ENCODE measurements at places on chromosomes 6 and 20.

DNA sequence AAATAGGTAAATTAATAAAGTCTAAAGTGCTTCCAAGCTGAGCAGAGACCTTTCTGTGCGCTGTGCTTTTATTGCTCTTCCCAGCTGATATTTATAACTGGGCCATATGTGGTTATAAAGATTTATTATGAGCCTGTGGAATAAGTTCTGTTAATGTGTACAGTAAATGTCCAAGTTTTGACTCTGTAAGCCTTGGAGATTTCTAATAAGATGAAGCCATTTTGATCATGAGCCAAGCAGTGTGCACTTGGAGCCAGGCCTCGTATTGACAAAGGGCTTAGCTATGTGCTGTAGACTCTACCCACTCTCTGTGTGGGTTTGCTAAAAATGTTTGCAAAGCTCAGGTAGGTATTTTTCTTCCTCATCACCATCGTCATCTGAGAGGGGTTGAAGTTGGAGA, 361.1 kb downstream of the FOXA2 start:
- no peak for DNase-seq

GRCh38 chr20:602111-602970, 7.8 kb downstream of the TCF15 start:
- no peak for DNase-seq

- no peak for DNase-seq
These were observed 1.4 kb downstream of the GFOD1 start for GRCh38 chr6:13485923-13486562.

DNA sequence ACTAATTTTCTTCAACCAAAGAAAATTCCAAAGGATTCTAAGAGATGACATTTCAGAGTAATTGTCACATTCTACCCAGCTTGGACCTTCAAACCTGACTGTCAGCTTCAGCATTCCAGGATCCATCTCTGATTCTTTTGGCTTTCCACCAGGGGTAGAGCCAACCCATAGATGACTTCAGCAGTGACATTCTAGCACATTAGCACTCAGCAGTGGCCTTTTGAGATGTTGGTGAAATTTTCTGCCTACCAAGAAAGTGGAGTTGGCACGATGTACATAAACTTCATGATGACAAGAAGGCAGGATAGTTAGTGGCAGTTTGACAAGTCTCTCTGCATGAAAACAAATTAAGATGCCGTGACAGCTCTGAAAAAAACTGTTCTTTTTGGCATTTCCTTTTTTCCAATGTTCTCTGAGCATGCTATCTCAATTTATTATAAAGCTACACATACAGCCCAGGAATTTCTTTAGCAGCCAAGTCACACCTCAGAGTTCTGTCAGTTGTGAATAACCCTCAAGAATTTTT, 466.5 kb upstream of the RNF217 start:
- no peak for DNase-seq

GRCh38 chr20:40806929-40807820, 118.1 kb upstream of the MAFB start:
- no peak for DNase-seq

DNA sequence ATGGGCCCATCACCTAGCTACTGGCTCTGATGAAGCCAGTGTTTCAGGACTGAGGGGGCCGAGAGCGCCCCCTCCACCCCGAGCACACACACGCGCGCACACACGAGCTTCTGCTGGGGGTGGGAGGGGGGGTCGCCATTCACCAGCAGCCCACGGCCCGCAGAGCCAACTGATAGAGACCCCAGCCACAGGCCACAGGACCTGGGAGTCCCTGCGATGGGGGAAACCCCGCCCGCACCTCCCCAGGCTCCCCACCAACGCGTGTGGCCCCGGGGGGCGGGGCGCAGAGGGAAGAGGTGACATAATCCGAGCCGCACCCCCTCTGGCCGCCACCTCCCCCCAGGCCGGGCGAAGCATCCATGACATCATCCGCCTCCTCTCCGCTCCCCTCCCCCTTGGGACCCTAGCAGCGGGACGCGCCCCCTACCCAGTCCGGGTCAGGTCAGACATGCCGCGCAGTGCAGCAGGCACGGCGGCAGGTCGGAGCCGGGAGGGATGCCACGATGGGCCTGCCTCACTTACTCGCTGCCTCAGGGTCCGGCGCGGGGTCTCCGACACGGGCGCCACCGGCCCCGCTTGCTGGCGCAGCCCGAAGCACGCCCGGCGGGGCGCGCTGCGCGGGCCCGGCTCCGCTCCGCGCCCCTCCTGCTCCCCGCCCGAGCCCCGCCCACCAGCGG, at the start of gene LZTS3:
TSS of gene LZTS3 (minus strand) at position 617 of the 677 bp plus-strand sequence. CDS start 6,386 bp downstream, outside the sequence.
- DNase-seq: no peak

- no peak for DNase-seq
These were observed 81.3 kb upstream of the ARMC2 start for GRCh38 chr6:108766886-108767285.

GRCh38 chr20:36132802-36133211, 21.7 kb upstream of the EPB41L1 start:
- no peak for DNase-seq

DNA sequence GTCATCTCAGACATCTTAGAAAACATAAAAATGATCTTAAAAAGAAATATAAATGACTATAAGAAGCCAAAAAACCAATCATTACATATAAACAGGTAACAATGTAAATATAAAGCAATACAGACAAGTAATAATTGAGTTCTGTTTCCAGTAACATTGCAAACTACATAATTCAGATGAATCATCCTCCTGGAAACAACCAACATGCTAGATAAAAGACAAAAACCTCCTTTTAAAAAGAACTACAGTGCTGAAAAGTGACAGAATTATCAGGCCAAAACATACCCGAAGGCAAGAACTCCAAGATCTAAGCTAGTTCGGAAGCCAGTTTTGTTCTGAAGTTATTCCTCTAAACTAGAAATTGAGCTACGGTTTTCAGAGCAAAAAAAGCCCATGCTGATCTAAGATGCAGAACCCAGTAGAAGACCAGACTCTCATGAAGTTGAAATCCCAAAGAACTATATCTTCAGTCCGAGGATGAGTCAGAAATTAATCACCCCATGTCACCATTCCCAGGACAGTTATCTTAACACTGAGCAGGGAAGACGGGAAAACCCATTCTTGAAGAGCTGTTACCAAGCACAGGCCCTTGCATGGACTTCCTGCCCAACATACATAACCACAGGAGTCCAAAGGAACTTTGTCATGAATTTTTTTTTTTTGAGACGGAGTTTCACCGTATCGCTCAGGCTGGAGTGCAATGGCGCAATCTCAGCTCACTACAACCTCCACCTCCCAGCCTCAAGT, 9.8 kb downstream of the PGM3 start:
- no peak for DNase-seq

GRCh38 chr20:40278673-40279072, 410.4 kb downstream of the MAFB start:
- DNase-seq: no peak

GRCh38 chr20:33659341-33660034, 2.6 kb upstream of the C20orf144 start:
- no peak for DNase-seq

- no peak for DNase-seq
These were observed 352.4 kb downstream of the LAMA2 start for GRCh38 chr6:129235167-129236000.

DNA sequence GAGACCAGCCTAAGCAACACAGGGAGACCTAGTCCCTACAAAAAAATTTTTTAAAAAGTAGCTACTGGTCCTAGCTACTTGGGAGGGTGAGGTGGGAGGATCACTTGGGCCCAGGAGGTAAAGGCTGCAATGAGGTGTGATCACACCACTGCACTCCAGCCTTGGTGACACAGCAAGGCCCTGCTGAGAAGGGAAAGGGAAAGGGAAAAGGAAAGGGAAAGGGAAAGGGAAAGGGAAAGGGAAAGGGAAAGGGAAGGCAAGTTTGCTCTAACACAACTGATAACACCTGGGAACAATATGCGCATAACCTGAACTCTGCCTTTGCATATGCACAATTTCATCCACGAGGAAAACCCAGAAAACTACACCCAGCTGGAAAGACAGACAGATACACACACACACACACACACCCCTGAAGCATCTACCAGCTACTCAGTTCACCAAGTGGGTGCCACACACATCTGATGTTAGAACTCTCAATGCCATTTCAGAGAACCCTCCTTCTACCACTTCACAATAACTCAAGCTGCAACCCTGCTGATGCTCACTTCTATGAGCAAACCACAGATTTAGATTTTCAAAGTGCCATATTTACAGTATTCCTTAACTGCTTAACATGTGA, 19.1 kb downstream of the B4GALT5 start:
- DNase-seq: no peak

GRCh38 chr20:44288252-44288651, 22.8 kb downstream of the FITM2 start:
- no peak for DNase-seq

DNA sequence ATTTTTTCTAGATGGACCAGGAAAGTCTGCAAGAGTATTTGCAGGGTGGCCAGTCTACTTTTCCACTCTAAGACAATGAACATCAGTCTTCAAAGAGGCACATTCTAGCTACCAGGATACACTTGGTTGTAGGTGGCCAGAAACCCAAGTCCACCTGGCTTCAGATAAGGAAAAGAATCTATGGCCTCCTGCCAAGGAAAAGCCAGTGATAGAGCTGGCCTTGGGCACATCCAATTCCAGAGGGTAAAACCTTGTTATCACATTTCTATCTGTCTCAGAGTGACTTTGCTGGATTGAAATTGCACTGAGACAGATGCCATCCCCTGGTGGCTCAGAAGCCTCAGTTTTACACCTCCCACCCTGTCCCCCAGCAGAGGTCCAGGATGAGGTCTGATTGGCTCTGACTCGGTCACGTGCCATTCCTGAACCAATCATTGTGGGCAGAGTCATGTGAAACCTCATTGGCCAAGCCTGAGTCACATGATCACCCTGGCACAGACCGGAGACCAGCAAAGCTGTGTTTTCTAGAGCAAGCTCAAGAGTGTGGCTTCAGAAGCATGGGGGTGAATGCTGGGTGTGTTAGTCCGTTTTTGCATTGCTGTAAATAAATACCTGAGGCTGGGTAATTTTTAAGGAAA, 497.4 kb upstream of the SULF2 start:
- DNase-seq: no peak

DNA sequence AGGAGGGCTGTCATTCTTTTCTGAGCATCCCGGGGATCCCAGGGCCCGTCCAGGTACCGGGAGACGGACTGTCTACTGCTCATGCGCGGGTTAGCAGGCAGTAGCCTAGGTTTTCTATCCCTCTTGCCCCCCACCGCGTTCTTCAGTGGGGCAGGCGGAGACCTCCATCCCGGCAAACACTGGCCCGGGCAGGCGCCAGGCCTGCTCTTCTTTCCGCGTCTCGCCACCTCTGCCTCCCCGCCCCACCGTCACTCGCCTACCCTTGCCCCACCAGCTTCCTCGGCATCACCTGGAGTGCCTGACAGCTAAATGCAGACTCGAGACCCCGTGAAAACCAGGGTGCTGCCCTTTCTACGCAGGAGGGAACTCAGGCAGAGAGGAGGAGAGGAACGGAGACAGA, 1937.7 kb upstream of the DEFB115 start:
- DNase-seq: no peak

GRCh38 chr6:35718911-35719381, 17.9 kb upstream of the ARMC12 start:
- DNase-seq: no peak

- no peak for DNase-seq
These were observed 938 bp downstream of the WRNIP1 start for GRCh38 chr6:2765896-2766766.

- DNase-seq: no peak
These were observed 26.3 kb downstream of the RALGAPB start for GRCh38 chr20:38498909-38499308.

GRCh38 chr6:10740061-10740460, 7.5 kb upstream of the TMEM14B start:
- no peak for DNase-seq

GRCh38 chr6:119166024-119166784, 87.7 kb upstream of the FAM184A start:
- no peak for DNase-seq

DNA sequence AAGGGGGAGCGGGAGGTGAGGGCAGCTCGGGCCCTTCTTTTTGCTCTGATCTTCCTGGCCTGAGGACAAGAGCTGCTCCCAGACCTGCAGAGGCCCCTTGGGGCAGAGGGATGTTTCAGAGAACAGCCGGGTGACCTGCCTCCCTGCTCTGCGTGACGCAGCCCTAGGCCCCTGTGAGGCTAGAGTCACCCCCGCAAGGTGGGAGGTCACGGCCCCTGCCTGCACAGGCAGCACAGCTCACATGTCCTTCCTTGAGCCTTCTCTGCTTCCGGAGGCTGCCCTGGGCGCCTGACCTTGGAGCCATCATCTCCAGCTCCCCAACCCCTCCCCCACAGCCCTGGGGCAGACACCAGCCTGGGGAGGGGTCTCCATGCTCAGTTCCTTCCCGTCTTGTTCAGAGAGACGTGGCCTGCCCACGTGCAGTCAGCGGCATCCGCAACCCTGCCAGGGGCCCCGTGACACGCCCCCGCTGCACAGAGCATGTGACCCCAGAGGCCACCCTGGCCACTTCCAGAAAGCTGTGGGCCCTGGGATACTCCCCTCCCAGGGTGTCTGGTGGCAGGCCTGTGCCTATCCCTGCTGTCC, at the start of gene BIRC7:
TSS of gene BIRC7 (plus strand) at position 507 of the 585 bp plus-strand sequence. CDS start 192 bp downstream, outside the sequence.
- no peak for DNase-seq

DNA sequence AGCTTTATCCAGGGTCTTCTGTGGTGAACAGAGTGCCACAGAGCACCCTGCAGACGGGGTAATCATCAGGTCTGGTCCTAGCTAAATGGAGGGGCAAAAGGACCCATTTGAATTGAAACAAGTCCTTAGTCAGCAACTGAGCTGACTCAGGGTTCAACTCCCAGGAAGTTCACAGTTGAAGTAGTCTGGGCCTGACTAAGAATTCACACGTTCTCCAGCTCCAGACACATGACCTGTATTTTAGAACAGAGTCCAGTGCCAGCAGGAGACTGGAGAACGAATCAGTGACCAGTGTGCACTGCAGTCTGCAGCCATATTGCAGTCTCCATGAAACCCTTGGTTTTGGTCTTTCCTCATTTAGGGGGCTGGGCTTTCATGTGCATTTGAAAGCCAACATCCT, 85.2 kb downstream of the ELOVL4 start:
- DNase-seq: no peak

- no peak for DNase-seq
These were observed 4.7 kb upstream of the RIPOR2 start for GRCh38 chr6:24940311-24940917.

- DNase-seq: no peak
These were observed 445.1 kb downstream of the DOK5 start for GRCh38 chr20:54920491-54920890.

DNA sequence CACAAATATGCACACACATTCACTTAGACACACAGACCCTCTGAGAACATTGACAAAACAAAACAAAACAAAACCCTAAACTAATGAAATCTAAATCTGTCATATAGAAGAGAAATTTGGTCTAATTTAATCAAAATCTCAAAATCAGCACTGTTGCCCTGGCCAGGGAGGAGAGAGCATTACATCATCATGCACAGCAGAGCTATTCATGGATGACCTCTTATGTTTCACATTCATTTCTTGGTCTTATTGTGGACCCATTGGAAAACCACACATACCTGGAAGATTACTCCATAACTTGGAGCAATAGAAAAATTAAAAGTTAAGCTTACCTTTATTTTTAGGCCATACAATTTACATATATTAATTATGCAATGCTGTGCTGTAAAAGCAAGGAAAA, 1223.6 kb upstream of the GJE1 start:
- DNase-seq: no peak

Measured in HCT116 (cell line).